ENCODE measurements at places on chromosomes 3 and 15. TPM values are rescaled to one million over a fixed set of nuclear protein-coding genes. Genes with fewer than 3 reads are reported as not detected.

DNA sequence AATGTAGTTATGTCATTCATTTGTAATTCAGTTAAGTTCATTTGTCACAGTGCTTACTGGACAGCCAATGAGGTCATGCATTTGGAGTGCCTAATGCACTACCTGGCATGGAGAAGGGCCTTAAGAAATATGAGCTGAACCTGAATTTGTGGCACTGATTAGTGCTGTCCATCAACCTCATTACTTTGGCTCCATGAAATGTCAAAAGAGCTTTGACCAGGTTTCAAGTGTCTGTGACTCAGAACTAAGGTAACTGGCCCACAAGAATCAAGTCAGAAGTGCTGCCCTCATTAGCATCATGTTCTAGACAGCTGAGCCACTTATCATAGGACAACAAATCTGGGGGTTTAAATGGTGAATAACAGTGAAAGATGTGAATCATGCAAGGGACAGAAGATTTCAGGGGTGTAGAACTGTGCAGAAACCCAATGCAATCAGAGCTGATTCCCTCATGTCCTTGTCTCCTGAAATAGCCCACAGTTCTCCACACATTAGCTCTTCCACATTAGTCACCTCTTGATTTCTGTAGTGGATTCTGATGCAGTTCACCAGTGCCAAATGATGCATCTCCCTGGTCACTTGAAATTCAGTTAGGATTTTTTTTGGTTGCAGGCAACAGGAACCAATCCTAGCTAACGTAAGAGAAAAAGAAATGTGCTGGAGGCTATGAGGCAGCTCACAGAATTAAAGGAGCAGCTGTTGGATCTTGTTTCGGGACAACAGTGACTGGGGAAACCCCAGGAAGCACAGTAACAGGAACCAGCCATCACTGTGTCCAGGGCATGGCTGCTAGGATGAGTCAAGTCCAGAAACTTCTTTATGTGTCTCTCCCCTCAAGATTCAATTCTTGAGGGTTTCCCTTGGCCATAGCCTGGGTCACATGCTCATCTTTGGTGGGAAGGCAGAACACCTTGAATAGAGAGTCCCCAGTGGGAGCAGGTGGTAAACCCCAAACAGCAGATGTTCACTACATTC lies 38.7 kb downstream of the CHST2 start:
- no peak for DNase-seq

DNA sequence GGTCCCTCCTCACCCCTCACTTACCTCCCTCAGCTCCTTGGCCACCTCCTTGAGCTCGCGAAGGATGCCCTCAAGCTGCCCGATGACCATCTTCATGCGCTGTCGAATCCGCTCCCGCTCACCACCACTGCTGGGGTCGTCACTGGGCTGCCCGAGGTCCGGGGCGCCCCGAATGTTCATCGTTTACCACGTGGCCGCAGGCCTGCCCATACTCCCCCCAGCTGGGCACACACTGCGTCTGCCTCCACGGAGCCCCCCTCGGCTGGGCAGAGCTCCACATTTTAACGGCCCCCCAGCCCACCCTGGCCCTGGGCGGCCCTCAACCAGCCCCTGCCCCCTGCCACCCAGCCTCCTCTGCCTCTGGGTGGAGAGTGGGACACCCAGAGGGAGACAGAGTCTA lies 2.2 kb downstream of the INSYN1 start:
- DNase-seq, result no peak

DNA sequence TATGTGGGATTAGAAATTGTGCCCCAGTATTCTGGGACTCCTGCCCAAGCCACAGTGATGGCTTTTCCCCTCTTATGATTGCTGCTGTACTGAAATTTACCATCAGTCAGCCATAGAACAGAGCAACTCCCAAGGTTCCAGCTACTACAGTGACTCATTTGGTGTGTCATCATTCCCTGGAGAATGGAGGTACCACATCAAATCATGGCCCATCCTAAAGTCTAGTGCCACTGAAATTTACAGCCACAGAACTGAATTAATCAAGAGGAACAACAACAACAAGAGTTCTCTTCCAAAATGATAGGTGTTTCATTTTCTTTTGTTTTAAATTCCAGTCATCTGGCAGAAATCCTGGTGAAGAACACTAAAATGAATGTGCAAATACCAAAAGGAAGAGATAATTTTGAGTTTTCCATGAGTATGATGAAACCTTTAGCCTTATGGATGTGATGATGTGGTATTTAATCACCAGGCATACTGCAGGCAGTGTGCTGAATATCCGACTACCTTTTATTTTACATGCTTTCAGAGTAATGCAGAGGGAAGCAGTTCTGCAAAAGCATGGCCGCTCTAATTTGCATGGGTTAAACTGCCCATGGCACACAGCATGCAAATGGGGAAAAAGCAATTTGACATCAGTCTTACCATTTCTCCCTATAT lies 75.6 kb upstream of the SLC2A2 start:
- DNase-seq, result no peak

- DNase-seq, result no peak
Observed at GRCh38 chr3:149701977-149702350, 44.1 kb upstream of the WWTR1 start.

TRIM42 gene
- not detected for total RNA-seq

STRIT1 gene
- total RNA-seq, result not detected

GRCh38 chr3:45864760-45865519 lies 21.4 kb upstream of the CCR9 start:
- DNase-seq, result no peak

GMPS gene
- 20.2 TPM for total RNA-seq

DNA sequence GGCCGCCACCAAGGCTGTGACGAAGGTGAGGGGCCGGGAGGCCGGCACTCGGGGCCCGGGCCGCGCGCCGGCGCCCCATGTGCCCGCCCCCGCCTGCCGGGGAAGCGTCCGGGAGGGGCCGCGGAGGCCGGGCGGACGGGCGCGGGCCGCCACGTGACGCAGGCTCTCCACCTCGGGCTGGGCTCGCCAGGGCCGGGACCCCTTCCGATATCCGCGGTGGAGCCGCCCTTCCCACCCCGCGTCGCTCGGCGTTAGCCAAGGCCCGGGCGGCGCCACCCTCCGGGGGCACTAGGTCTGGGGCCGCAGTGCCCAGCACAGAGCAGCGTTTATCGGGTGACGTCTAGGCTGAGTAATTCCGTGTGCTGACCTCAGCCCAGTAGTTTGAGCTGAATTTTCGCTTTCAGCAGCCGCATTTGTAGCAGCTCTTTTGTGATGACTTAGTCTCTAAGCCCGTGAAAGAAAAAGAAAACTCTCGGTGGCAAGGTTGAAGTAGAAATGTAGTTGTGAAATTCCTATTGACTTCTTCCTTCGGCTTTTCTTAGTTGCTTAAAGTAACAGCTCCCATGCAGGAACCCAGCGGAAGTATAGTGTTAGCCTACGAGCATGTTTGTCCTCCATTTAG lies 885 bp downstream of the CDV3 start:
- peak; percentile 69 for DNase-seq

Data from body of pancreas (tissue), 4 donors.